PC-3 (cell line): ENCODE measurements at places on chromosomes 7 and 10. TPM values are rescaled to one million over a fixed set of nuclear protein-coding genes. Genes with fewer than 3 reads are reported as not detected.

Gene CYP2C19
- not detected in 2 replicates for total RNA-seq

Gene ZNF138
- 4.1 and 10.9 TPM in 2 replicates for total RNA-seq

Gene ACSM6
- not detected in 2 replicates for total RNA-seq

Gene SCIN
- 0.91 and 1.6 TPM in 2 replicates for total RNA-seq

Gene SPDYE6
- total RNA-seq = not detected in 2 replicates

Gene GIMAP1
- not detected in 2 replicates for total RNA-seq

Gene ANKRD26
- total RNA-seq = 2.9 and 5.0 TPM in 2 replicates

Gene CYP51A1
- total RNA-seq = 52.3 and 58.3 TPM in 2 replicates

Gene DOCK4
- total RNA-seq = 21.8 and 25.4 TPM in 2 replicates

Gene ACSL5
- 1.4 TPM in 1 of 2 replicates, not detected in the other for total RNA-seq
